ENCODE measurements at places on chromosomes 2 and 18.

DNA sequence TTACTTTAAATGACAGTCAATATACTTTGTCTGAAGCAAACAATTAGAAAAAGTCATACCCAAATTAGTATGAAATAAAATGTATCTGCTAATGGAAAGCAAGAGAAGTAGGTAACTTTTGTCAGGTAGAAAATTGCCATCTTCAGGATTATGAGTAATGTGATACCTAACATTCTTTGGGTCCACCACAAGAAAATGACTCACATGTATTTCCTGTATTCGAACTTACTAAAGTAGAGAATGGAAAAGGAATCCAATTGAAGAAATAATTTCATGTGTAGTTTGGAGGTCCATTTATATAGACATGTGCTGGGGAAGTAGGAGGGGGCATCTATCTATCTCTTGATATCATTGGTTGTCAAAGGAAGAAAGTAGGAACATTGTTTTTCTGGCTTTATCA, 636.2 kb upstream of the CHAC2 start:
- no peak for DNase-seq

GRCh38 chr18:8659609-8660242, 45.6 kb upstream of the MTCL1 start:
- DNase-seq, result no peak

- DNase-seq, result peak; percentile 70
Observed at GRCh38 chr2:110678457-110679336, 834 bp upstream of the BUB1 start.

DNA sequence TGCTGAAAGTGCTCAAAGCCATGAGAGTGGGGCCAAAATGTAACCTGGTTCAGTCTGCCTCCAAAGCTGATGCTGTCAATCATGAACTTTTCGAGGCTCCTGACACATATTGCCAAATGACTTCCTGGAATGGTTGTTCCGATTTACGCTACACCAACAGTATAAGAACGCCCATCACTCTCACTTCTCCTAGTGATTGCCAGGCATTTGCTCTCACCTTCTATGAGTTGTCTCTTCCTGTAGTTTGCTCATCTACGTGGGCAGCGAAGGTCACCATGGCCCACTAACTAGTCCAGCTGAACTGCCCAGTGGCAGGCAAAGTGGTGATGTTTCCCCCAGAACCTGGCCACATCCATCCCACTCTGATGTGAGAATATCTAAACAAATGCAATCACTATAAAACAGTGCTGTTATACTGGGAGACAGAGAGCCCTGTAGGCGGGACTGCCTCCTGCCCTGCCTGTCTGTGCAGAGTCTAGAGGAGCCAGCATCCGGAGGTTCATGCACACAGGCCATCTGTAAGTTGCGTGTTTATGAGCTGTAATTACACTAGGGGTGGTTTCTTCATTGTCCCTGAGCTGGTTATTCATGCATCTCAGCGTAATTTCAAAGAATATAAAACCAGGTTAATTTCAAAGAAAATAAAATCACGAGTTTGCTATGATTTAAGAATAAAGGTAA, 8.8 kb upstream of the CABLES1 start:
- DNase-seq, result no peak

DNA sequence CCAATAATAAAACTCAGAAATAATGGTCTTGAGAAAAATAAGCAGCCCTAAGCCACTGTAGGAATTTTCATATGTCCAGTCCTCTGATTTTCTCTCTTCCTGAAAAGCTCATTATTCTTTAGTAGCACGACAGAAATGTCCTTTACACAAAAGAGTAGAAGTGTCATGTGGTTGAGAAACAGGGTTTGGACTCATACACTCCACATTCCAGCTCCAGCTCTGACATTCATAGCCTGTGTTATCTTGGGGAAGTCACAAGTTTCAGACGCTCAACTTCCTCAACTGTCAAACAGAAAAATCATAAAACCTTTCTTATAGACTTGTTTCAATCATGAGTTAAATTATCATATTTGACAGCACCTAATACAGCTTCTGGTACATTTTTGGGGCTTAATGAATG, 511.5 kb downstream of the TNS1 start:
- no peak for DNase-seq

GRCh38 chr2:230348787-230349186, 21.8 kb downstream of the SP140L start:
- no peak for DNase-seq

GRCh38 chr2:38224821-38225437, 149.0 kb upstream of the CYP1B1 start:
- no peak for DNase-seq

DNA sequence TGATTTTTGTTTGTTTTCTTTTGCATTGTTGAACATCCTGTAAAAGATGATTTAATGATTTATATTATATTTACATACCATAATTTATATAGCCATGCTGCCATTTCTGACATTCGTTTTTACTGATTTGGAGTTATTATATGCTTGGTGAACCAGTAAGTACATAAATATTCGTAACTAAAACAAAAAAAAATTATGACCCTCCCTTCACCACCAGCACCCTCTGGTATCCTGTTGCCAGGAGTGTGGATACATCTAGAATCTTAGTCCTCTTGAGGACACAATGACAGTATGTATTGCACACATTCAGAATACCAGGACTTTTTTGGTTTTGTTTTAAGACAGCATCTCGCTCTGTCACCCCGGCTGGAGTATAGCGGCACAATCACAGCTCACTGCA, 43.9 kb upstream of the B3GNT7 start:
- DNase-seq, result no peak

DNA sequence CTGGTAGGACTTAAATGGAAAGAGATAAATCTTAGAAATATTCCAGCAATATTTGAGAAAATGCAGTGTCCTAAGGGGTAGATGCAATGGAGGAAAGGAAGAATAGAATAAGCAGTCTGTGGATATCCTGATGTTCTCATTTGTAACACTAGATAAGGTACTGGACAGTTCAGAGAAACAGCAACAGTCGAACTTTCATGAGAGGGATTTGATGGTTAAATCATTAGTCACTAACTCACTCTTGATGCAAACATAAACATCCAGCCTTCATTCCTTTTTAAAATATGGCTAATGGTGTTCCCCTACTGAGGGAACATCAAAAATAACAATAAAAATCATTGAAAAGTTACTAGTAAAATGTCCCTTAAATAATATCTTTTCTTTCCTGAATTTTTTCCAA, 211.4 kb upstream of the SLC39A10 start:
- DNase-seq, result no peak

DNA sequence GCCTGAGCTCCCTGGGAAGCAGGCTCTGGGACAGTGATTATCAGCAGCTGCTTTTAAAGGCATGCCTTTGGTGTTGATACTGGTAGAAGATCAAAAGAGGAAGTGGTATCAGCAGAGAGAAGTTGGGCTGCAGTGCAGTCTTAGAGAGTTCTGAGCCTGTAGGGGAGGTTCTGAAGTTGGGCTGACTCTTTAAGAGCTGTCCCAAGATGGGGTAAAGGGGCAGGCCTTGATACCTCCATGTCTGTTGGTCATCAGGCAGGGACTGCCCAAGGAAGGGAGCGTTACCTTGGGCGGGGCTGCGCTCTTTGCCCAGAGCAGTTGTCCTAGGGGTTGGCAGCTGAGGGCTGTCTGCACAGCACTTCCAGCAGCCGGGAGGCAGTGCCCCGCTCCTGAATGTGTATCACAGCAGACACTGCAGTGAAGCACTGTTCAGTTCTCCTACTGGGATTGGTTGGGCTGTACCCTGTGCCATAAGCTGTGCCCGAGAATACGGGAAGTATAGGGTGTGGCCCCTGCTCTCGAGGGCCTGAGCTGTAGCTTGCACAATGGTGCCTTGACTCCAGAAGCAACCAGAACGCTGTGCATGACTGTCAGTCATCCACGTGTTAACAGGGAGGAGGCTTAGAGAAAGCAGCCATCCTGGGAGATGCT, 177.0 kb downstream of the CTIF start:
- DNase-seq, result no peak

DNA sequence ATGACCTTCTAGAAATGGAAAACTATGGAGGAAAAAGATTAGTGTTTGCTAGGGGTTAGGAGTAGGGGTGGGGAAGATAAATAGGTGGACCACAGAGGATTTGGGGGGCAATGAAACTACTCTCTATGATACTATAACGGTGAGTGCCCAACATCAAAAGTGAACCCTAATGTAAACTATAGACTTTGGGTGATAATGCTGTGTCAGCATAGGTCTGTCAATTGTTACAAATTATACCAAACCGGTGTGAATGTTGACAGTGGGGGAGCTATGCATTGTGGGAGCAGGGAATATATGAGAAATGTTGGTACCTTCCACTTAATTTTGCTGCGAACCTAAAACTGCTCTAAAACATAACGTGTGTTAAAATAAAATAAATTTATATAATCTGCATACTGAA, 180.3 kb downstream of the ALK start:
- no peak for DNase-seq

DNA sequence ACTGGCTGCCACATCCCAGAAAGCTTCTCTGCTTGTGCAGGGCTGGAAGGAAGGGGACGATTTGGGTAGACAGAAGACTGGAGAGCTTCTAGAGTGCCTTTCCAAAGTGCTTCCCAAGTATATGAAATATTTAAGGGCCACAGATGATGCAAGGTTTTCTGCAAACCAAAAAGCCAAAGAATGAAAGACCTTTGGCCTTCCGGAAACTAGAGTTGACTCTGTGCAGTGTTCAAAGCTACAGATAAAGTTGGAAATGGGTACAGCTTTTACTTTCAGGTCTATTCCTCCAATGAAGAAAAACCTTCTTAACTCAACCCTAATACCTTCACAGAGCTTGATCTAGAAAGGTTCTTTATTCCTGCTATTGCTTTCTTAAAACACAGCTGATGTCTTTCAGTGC, 253.0 kb upstream of the KLHL29 start:
- no peak for DNase-seq

DNA sequence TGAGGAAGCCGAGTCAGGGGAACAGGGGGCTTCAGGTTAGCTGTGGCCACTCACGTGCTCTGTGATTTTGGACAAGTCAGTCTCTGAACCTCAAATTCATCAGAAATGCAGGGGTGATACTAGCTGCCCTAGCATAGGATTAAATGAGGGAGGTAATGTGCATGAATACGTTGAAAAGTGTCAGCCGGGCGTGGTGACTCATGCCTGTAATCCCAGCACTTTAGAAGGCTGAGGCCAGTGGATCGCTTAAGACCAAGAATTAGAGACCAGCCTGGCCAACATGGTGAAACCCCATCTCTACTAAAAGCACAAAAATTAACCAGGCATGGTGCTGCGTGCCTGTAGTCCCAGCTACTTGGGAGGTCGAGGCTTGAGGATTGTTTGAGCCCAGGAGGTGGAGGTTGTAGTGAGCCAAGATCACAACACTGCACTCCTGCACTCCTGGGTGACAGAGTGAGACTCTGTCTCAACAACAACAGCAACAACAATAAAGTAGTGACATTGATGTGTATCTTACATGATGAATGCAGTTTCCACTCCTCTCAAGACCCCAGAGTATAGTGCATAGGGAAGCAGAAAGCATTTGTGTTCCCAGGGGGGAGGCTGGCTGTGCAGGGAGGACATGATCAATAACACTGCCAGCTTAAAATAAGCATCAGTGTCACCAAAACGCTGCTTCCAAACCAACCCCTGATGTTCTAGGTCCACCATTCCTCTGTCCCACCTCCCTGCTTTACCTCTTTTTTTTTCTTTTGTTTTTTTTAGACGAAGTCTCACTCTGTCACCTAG, 68.8 kb downstream of the HNRNPLL start:
- no peak for DNase-seq

GRCh38 chr18:75958683-75959082, 531.2 kb upstream of the SMIM21 start:
- DNase-seq, result no peak

DNA sequence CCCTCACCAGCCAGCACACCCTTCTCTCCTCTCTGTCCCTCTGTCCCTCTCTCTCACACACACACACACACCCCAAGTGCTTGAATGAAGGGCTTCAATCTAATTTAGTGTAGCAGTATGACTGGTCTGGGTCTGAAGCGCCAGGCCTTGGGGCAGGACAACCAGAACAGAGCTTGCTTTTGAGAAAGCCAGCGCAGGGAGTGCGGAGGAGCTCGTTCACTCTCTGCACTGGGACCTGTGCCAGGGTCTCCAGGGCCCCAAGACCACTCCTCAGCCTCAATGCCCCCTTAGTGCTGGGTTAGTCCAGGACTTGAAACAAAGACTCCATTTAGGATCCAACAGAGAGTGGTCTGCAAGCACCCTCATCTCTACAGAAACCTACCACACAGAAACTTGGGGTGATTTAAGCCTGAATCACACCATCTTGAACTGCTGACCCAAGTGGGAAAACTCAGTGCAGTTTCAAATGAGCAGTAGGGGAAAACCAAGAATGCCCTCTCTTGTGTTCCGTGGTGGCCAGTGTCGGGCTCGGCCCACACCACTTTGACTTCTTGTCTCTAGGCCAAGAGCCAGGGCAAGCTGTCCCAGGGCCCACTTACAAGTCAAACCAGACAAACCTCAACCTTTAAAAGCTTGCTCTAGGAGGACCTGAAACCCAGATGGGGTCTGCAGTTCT, 66.6 kb upstream of the WIPF1 start:
- DNase-seq, result no peak

DNA sequence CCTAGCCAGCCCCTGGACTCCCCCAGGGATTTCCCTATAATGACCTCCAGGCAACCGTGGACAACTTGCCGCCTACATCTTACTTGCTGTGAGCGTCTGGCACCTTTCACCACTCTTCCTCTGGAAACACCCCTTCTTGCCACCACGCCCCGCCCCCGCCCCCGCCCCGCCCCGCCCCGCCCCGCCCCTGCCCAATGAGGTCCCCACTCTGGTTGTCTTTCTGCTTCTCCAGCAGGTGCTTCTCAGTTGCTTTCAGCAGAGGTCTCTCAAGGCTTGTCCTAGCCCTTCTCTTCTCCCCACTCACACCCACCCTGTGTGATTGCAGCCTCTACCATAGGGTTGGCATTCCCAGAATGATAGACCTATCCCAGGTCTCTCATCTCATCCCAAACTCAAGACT, 214.5 kb downstream of the EN1 start:
- no peak for DNase-seq

DNA sequence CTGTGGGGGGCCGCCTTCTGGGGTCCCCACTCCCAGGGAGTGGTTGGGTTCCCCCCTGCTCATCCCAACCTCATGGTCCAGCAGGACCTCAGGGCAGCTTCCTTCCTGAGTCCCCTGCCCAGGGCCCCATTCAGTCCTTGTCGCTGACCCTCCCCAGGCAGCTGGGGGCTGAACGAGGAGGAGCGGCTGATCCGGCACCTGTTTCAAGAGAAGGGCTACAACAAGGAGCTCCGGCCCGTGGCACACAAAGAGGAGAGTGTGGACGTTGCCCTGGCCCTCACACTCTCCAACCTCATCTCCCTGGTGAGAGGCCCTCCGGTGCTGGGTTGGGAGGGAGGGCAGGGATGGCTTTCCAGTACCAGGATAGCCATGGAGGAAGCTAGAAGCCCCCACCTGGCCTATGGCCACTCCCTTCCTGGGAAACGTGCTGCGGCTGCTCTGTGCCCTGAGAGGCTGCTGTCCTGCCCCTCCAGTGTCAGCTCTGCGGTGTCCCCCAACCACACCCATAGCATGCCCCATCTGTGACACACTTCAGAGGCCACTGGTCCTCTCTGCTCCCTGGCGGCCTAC, 497 bp downstream of the CHRND start:
- DNase-seq, result no peak

DNA sequence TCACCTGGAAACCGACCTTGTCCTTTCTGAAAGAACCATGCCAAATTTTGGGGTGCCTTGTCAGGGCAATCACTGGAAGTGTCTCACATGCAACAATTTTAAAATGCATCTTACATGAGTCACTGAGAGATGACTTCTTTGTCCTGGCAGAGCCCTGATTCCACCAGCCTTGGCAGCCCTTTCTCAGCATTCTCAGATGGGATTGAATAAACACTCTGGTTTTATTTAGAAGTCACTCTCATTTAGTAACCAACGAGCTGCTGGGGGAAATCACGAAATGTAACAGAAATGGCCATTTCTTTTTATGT, 3.8 kb upstream of the ATP8B1 start:
- no peak for DNase-seq

GRCh38 chr18:29271501-29271900, 1094.6 kb upstream of the CDH2 start:
- no peak for DNase-seq
